Stimulated activated CD4-positive, alpha-beta T cell treated with anti-CD3 and anti-CD28 coated beads, Interleukin-1b, Interleukin-23, amount 100 ng/mL, for 48 hours (primary cell): ENCODE measurements at places on chromosomes 7 and 10.
A peak's percentile ranks its signal among the peaks of the same experiment; 100 is the strongest.

DNA sequence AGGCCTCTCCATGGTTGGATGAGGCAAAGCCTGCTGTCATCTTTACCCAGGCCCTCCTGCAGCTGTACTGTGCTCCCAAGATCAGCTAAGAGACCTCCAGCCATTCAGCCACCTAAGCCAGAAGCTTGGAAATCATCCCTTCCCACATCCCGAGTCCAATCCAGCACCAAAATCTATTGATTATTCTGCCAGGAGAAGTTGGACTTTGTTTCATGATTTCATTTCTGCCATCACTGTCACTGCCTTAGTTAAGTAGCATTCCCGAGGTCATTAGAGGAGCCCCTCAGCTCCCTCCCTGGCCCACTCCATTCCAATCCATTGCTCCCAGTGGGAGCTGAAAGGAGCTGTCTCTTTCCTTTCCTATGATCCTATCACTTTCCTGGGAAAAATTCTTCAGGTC is 14.1 kb downstream of the AKR1E2 start:
- no peak for DNase-seq

DNA sequence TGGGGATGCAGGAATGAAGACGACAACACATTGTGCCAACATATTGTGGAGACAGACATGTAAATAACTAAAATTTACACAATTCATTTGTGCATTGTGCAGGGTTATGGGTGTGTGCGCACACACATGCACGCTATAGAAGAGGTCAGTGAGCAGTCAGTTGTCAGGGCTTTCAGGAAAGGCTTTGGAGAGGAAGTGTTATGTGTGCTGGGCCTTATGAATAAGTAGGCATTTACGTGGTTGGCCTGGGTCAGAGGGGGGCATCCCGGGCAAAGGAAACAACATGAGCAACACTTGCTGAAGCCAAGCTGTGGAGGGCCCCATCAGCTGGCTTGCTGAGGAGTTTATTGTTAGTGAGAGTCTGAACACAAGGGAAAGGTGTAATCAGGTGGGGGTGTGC is 4.1 kb downstream of the PRXL2A start:
- peak; percentile 11 for DNase-seq

- no peak for DNase-seq
These were observed 4.1 kb downstream of the MINPP1 start for GRCh38 chr10:87508837-87509236.

GRCh38 chr7:130486114-130486953 is 5.6 kb upstream of the MEST start:
- DNase-seq, result peak; percentile 62

- DNase-seq, result no peak
These were observed 14.4 kb downstream of the DENND2A start for GRCh38 chr7:140625908-140626868.

DNA sequence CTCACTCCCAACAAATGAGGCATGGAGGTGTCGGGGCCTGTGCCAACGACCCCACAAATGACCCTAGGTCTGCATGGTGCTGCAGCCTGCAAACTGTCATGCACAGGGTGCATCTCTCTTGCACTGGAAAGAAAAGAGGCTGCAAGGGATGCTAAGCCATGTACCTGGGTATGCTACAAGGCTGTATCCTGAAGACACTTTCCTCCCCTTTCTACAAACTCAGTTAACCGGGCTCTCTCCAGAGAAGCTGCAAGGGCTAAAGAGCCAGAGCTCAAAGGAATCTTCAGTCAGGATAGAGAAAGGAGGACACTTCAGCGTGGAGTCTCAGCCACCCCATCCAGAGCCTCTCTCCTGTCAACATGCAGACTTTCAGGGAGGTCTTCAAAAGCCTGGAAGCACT is 449.0 kb downstream of the GRID1 start:
- DNase-seq, result no peak

DNA sequence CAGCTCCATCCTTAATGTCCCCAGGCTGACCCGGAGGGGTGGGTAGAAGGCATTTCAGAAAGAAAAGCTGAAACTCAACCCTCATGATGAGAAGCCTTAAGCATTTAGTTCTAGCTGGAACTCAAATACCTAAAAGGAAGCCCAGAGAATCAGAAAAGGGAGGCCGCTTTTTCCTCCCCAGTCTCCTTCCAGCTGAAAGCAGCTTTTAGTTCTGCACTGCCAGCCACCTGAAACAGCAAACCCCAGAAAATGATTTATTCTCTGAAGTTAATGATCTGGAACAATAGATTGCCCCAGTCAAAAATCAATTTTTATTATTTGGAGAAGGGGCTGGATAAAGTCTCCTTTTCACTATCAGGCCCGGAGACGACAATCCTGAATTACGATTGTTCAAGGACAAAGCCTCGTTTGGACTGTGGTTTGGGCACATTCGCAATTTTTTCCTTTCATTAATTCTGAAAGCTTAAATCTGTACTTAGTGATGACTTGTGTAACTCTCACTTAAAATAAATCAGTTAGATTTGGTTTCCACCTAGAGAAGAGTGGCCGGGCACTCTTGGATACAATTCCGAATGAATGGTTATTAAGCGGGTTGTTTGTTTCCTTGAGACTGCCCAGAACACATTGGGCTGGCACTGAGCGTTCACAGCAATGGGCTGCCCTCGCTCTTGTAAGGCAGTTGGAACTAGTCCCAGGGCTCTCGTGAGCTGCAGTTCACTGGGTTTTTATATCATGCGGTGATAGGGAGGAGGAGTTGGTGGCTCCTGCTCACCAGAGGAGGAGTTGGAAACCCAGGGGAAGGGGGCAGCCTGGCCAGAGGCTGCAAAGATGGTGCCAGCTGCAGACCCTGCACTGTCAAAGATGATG is 262.2 kb downstream of the CCSER2 start:
- DNase-seq, result no peak

- DNase-seq, result no peak
These were observed 33.2 kb upstream of the PLEKHA1 start for GRCh38 chr10:122341141-122341810.

DNA sequence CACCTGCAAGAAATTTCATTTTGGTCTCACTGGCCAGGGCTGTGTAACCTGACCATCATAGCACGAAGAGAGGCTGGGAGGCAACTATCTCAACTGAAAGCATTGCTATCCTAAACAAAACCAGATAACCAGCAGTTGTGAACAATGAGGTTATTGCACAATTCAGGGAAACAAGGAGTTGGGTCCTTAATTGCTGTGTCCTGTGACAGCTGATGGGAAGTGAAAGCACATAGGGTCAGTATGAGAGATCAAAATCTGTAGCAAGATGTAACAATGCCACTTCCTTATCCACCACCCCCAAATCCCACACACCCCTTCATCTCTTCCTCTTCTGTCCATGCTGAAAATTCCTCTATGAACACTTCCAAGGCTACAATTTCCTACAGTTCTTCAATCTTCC is 80.2 kb downstream of the HTR7 start:
- DNase-seq, result no peak

DNA sequence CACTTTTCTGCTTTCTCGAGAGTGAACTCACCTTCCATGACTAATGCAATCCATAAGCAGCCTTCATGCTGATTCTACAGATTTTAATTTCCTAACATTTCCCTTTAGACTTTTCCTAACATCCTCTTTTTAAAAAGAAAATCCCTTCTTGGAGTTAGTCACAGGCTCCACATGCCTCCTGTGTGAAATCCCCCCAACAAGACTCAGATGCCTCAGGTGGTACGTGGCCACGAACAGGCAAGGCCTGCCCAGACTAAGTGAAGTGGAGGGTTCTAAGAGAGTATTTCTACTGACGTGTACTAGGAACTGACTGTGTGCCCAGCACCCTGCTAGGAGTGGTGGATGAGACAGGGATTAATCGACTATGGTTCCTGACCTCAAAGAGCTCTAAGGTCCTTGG is 125.9 kb upstream of the HPS1 start:
- no peak for DNase-seq

DNA sequence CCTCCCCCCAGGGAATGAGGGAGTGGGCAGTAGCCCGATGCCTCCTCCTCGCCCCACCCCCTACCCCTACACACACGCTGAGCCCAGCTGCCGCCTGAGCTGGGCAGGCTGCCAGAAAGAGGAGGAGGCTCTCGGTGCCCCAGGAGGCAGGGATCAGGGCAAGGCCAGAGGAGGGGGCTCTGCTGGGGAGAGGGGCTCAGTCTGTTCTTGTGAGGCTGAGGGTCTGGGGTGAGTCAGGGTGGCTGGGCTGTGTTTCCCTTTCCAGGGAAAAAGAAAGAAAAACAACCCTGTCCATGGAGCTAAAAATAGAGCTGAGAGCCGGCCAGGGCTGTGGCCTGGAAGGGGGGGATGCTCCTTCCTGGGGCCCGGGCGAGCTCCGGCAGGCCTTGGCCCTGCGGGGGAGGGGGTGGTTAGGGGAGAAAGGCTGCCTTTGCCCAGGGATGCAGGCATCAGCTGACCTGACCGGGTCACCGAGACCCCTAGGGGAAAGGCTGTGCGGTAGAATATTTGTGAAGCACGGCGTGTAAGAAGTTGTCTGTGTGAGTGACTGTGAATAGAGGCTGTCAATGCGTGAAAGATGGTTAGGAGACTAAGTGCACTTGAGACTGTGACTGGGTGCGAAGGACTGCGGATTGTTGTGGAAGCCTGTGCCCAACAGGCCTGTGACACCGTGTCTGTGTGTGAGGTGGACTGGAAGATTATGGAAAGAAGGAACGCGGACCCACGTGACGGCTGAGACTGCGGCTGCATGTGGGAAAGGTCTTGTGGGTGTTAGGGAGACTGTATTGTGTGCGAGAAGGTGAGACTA is 1.2 kb upstream of the LZTS2 start:
- DNase-seq, result peak; percentile 64

- no peak for DNase-seq
These were observed 209.0 kb downstream of the POU6F2 start for GRCh38 chr7:39186671-39187070.

- DNase-seq, result no peak
These were observed 13.3 kb downstream of the TMEM72 start for GRCh38 chr10:44924261-44925040.

DNA sequence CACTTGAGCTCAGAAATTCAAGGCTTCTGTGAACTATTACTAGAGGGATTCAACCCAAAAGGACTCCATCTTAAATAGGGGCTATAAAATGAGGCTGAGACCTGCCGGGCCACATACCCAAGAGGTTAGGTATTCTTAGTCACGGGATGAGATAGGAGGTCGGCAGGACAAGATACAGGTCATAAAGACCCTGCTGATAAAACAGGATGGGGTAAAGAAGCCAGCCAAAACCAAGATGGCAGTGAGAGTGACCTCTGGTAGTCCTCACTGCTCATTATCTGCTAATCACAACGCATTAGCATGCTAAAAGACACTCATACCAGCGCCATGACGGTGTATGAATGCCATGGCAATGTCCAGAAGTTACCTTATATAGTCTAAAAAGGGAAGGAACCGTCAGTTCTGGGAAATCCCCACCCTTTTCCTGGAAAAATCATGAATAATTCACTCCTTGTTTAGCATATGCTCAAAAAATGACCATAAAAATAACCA is 101.2 kb upstream of the TRIM24 start:
- no peak for DNase-seq

DNA sequence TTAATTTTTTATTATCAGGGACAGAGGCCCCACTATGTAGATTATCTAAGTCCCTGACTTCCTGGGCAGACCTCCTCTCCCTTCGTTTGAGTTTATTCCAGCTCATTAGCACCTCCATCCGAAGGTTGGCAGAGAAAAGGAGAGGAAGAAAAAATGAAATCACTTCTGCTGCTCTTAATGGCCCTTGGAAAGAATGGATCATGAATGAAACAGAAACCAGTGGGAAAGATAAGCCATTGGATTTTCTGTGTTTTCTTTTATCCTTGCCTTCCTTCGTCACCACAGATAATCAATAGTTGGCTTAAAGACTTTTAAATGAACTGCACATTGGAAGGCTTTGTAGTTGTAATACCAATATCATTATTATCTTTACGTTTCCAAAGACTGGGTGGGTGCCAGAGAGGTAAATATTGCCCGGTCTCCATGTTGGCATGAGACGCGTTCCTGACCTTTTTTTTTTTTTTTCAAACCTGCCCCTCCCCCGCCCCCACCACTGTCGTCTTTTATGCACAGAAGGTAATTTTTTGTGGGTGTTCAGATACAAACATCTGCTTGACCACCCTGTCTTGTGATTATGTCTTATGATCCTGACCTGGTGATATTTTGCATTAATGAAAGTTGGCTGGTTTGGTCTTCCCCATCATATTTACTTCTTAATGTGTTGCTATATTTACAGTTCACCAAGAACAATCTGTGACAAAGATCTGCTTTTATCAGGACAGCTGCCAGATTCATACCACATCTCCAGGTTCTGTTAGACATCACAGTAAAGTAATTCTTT is 116.8 kb downstream of the ARID5B start:
- no peak for DNase-seq

GRCh38 chr7:12646139-12646538 is 41.3 kb upstream of the ARL4A start:
- no peak for DNase-seq

DNA sequence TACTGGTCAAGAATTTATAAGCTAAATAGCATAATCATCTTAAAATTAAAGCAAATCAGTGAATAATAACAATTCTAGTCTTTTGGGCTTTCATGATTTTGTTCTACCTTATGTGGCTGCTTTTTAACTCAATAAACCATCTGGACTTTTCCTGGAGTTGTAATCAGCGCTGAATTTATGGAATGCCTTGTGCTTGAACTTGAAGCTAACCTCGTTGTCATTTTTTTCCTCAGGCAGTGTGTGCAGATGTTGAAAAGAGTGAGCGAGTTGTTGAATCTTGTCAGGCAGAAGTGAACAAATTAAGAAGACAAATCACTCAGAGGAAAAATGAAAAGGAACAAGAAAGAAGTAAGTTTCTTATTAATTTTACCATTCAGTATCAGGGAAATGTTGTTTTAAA is 29.5 kb downstream of the ABRAXAS2 start:
- DNase-seq, result no peak

DNA sequence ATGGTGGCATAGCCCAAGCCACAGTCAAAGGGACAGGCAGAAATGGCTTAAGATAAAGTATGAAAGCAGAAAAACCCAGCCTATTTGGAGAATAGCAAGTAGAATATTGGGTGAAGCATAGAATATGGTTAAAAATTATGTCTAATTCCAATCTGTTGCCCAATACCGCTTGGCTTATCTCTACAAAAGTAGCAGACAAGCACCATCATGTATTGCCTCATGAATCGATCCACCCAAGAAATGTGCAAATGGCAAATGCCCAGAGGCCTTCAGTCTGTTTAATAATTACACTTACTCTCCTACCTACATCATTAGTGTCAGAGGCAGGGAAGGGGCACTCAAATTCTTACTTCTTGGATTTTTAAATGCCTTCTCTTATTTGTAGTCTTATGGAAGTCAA is 130.9 kb upstream of the ADAM12 start:
- DNase-seq, result no peak

DNA sequence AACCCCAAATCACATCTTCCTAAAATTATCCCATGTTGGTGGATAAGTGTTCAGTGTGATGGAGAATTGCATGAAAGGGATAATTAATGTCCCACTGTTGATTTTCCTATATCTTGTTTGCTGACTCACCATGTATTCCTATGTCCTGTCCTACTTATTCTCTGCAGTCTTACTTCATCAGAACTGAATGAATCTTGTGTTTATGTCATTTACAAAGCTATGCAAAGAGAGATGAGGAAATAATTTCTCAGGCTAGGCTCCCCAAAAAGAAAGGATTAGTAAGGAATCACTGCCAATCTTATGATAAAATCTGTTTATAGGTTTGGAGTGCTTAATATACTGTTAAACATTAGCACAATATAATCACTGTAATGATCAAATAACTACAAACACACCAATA is 360.8 kb downstream of the CRPPA start:
- DNase-seq, result no peak
